ENCODE measurements at places on chromosomes 7 and 10. TPM values are rescaled to one million over a fixed set of nuclear protein-coding genes. Genes with fewer than 3 reads are reported as not detected.

TMEM196 gene
- total RNA-seq, result not detected

EPC1 gene
- 19.3 TPM for total RNA-seq

TRIM8 gene
- total RNA-seq, result 133 TPM

KIAA1549 gene
- 10.1 TPM for total RNA-seq

FGFR2 gene
- total RNA-seq, result not detected

CFAP43 gene
- total RNA-seq, result not detected

SLC26A3 gene
- not detected for total RNA-seq

ITPRID1 gene
- not detected for total RNA-seq

GRCh38 chr10:42981358-42982236 lies 95.3 kb upstream of the RET start:
- H3K4me3 ChIP-seq, result no peak overlapping the region
- peaks cover 18% of the 10 kb centered on the region for H3K27me3 ChIP-seq
- H3K27ac ChIP-seq, result no peak overlapping the region
- no peaks in the 10 kb centered on the region for H3K36me3 ChIP-seq

- H3K27ac ChIP-seq, result peak overlapping the region; percentile 97
- H3K4me3 ChIP-seq, result peak overlapping the region; percentile 91
- peaks cover 66% of the 10 kb centered on the region for H3K4me1 ChIP-seq
- peaks cover 16% of the 10 kb centered on the region for H3K36me3 ChIP-seq
These were observed 1.4 kb upstream of the OSBPL3 start for GRCh38 chr7:24981171-24981951.

GRCh38 chr7:69434398-69434815 lies 163.9 kb upstream of the AUTS2 start:
- H3K27ac ChIP-seq, result no peak overlapping the region
- H3K4me3 ChIP-seq, result no peak overlapping the region
- no peaks in the 10 kb centered on the region for H3K36me3 ChIP-seq
- no peaks in the 10 kb centered on the region for H3K27me3 ChIP-seq
- no peak for DNase-seq

DNA sequence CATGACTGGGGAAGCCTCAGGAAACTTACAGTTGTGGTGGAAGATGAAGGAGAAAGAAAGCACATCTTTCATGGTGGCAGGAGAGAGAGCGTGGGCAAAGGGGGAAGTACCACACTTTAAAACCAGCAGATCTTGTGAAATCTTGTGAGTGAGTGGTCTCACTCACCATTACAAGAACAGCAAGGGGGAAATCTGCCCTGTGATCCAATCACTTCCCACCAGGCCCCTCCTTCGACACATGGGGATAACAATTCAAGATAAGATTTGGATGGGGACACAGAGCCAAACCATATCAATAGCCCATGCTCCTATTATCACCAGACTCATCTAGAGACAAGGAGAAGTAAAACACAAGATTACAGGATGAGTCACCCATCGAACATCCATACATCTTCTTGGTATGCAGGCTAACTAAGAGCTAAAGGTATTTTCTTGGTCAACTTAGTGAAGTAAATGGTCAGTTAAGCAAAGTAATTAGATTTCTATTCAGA lies 55.3 kb upstream of the YAE1 start:
- no peaks in the 10 kb centered on the region for H3K36me3 ChIP-seq
- peak; percentile 32 for DNase-seq
- no peak overlapping the region for H3K4me3 ChIP-seq

DNA sequence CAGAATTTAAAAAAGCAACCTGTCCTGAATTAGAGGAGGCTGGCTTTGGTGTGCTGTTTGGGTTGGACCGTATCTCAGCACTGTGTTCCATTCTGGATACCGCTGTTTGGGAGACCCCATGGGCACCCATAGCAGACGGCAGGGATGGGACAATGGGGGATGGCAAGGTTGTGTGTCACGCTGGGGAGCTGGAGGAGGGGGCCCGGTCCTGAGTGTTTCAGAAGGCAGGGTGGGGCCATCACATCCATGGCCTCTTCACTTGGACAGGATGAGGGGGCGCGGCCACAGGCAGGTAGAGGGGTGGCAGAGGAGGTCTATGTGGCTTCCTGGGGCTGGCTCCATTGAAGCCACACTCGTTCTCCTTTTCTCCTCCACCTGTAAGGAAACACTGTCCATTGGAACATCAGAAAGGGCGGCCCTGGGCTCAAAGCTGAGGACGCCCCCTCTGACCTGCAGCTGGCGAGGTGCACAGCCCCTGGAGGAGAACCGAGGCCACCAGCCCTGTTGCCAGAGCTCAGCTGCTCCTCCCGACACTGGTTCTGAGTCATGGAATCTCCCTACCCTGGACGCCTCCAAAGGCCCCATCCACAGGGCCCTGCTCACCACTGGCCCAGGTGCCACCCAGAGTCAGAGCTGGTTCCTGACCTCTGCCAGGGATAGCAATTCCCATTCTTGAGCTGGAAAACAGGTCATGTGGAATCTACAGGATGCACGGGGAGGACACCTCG lies 587.3 kb downstream of the DNAJB6 start:
- no peak for DNase-seq
- H3K36me3 ChIP-seq, result peaks cover 5% of the 10 kb centered on the region
- no peak overlapping the region for H3K4me3 ChIP-seq
- H3K4me1 ChIP-seq, result no peaks in the 10 kb centered on the region
- H3K27ac ChIP-seq, result no peak overlapping the region

- H3K36me3 ChIP-seq, result no peaks in the 10 kb centered on the region
- H3K27ac ChIP-seq, result no peak overlapping the region
- H3K4me1 ChIP-seq, result peaks cover 37% of the 10 kb centered on the region
- DNase-seq, result peak; percentile 51
These were observed 92.6 kb downstream of the CHST15 start for GRCh38 chr10:124000792-124001201.

DNA sequence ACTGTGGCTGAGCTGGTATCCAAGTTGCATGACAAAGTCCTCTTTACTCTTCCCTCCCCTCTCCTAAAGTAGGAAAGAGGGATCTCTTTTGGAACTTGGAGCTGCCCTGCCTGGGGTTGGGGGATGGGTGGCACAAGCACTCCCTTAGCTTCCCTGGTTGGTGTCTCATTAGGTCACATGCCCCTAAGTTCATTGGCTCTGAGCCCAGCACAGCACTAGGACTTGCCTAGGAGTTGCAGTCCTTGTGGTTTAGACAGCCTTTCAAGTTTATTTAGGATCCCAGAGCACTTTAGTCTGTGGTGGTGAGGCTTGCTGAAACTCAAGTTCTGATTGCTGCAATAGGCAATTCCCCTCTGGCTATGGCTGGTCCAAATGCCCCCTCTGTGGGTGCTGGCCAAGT lies 281.4 kb downstream of the NXPH1 start:
- no peaks in the 10 kb centered on the region for H3K27me3 ChIP-seq
- no peaks in the 10 kb centered on the region for H3K4me1 ChIP-seq
- no peak overlapping the region for H3K4me3 ChIP-seq
- DNase-seq, result no peak
- H3K27ac ChIP-seq, result no peak overlapping the region
- no peaks in the 10 kb centered on the region for H3K36me3 ChIP-seq

- DNase-seq, result no peak
- H3K4me3 ChIP-seq, result no peak overlapping the region
- H3K36me3 ChIP-seq, result no peaks in the 10 kb centered on the region
- H3K27ac ChIP-seq, result no peak overlapping the region
These were observed 193.5 kb upstream of the HDAC9 start for GRCh38 chr7:18302097-18302496.

- DNase-seq, result no peak
- H3K4me1 ChIP-seq, result no peaks in the 10 kb centered on the region
- no peaks in the 10 kb centered on the region for H3K27me3 ChIP-seq
- H3K4me3 ChIP-seq, result no peak overlapping the region
- no peak overlapping the region for H3K27ac ChIP-seq
These were observed 552.5 kb upstream of the FOXK1 start for GRCh38 chr7:4129481-4130122.

DNA sequence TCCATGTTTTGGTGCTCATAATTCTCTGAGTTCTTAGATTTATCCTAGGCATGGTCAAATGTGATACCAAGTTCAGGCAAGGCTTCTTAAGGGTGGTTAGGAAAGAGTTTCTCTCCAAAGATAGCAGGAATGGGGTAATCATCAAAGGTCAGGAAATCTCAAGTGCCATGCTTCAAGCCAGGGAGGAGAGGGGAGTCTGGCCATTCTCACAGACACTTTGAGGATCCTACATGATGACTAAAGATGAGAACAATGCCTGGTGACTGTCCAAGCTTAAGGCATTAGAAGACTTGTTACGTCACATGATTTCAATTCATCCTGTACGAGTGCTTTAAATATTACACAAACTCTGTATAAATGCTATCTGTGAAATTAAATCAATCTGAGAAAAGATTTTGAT lies 59.4 kb downstream of the POM121L12 start:
- H3K4me1 ChIP-seq, result no peaks in the 10 kb centered on the region
- H3K36me3 ChIP-seq, result no peaks in the 10 kb centered on the region
- DNase-seq, result no peak
- no peak overlapping the region for H3K4me3 ChIP-seq

GRCh38 chr10:62082729-62083411 lies 181.4 kb downstream of the ARID5B start:
- peak; percentile 51 for DNase-seq
- H3K4me1 ChIP-seq, result peaks cover 83% of the 10 kb centered on the region
- H3K27ac ChIP-seq, result peak overlapping the region; percentile 98
- H3K36me3 ChIP-seq, result peaks cover 59% of the 10 kb centered on the region
- peak overlapping the region; percentile 1 for H3K4me3 ChIP-seq

DNA sequence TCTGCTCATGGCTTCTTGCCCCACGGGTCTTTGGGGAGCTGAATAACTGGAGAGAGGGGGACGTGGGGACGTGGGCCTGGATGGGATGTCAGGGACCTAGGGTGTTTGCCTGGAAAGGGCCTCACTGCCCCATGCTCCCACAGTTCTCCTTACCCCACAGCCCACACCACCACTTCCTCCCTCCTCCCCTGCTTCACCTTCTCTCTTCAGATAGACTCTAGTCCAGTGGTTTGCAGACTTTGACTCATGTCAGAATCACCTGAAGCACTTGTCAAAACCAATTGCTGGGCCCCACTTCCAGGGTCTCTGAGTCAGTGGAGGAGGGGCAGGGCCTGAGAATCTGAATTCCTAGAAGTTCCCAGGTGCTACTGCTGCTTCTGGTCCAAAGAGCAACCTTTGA lies 327.4 kb downstream of the RPS24 start:
- no peak for DNase-seq
- no peaks in the 10 kb centered on the region for H3K36me3 ChIP-seq
- H3K27me3 ChIP-seq, result peaks cover 40% of the 10 kb centered on the region
- no peak overlapping the region for H3K4me3 ChIP-seq
- no peak overlapping the region for H3K27ac ChIP-seq

DNA sequence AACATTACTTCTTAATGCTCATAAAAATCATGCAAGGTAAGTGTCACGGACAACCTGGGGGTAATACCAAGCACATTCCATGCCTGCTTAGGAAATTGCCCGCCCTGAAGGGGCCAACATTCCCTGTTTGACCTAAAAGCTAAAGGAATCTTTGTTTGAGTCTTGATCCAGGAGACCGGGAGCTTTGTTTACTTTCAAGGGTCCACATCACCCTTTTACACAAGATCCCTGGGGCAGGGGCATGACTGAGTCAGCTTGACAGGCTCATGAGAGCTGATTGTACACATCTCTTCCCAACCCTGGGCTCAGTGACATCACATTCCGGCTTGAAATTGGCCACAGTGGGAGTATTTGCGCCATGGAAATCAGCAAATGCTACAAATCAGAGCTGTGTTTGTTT lies 248.1 kb upstream of the HABP2 start:
- no peak overlapping the region for H3K27ac ChIP-seq
- no peak overlapping the region for H3K4me3 ChIP-seq
- no peak for DNase-seq
- H3K4me1 ChIP-seq, result peaks cover 14% of the 10 kb centered on the region

DNA sequence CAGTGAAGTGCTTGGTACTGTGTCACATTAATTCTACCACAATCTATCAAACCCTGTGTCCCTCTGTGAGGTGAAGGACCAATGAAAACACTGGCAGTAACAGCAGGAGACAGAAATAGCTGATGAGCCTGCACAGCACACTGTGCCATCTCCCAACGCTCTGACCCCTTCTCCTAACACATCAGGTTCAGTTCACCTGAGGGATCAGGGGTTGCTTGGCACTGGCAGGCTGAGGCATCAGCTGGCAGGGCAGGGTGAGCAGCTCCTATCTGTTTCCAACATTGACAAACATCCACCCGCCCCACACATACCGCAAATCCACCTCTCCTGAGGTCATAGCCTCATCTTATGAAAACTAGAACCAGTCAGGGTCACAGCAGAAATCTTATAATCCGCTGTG lies 120.9 kb downstream of the ICA1 start:
- peaks cover 6% of the 10 kb centered on the region for H3K27me3 ChIP-seq
- H3K4me3 ChIP-seq, result no peak overlapping the region
- 0 out of 2 replicates have a peak, but pooled peaks cover 5% of the 10 kb centered on the region for H3K4me1 ChIP-seq
- H3K36me3 ChIP-seq, result no peaks in the 10 kb centered on the region
- no peak for DNase-seq

DNA sequence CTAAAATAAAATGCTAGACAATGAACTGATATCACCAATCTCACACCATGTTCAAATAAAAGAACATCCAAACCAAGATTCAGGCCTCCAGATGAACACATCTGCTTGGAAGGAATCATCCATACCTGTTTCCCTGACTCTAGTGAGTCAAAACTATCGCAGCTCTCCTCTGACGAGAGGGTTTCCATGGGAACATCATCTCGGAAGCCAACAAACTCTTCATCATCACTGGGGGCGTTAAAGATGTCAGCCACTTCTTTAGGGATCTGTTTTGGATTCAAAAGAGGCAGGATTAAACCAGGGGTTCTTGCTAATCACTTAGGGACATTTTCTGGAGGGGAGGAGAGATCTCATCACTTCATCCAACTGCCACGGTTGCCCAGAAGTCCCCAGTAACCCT lies 29.1 kb downstream of the CDCA7L start:
- DNase-seq, result no peak
- no peak overlapping the region for H3K27ac ChIP-seq
- peaks cover 28% of the 10 kb centered on the region for H3K36me3 ChIP-seq
- H3K27me3 ChIP-seq, result no peaks in the 10 kb centered on the region
- H3K4me3 ChIP-seq, result no peak overlapping the region

- no peaks in the 10 kb centered on the region for H3K36me3 ChIP-seq
- H3K27me3 ChIP-seq, result peaks cover 6% of the 10 kb centered on the region
- peaks cover 25% of the 10 kb centered on the region for H3K4me1 ChIP-seq
- peak overlapping the region; percentile 86 for H3K4me3 ChIP-seq
These were observed 50.5 kb upstream of the FOXK1 start for GRCh38 chr7:4631380-4632179.

Data from HFFc6 (cell line).